ENCODE measurements at places on chromosomes 1 and 21.

- DNase-seq, result no peak
Measured at GRCh38 chr1:145777357-145778145, 46.3 kb downstream of the RNF115 start.

GRCh38 chr1:52836035-52836434 is 6.5 kb upstream of the ZYG11A start:
- no peak for DNase-seq

DNA sequence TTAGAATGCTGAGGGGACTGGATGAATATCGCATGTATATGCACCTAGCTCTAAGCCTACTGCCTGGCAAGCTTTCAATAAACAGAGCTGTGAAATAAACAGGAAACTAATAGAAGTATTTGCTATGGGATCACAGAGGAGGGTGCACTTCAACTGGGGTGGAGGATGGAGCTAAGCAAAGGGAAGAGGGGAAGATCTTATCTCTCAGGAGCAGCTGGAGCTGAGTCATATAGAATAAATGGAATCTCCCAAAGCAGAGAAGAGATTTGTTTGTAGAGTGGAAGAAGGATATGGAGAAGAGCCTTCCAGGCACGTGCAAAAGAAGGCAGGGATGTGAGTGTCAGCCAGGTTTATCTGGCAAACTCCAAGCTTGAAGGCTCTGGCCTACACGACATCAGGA is 17.0 kb upstream of the KCNA10 start:
- no peak for DNase-seq

DNA sequence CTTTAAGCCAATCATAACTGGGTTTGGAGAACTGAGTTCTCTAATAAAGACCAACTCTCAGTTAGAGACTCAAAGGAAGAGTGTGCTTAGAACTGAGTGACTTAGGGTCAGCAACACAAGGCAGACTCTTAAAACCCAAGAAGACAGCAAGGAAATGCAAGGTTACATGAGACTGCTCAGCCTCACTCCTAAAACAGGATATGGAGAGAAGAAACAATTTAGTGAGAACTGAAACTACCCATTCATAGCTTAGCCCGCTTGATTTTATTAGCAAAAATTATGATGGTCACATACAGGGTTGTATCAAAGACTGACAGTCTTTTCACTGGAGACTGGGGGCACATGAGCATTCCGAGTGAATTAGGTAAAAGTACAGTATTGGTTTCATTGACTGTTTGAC is 78.9 kb upstream of the DMRTA2 start:
- no peak for DNase-seq

GRCh38 chr1:51535006-51535592 is 16.0 kb upstream of the EPS15 start:
- DNase-seq, result peak; percentile 27

- DNase-seq, result no peak
Measured at GRCh38 chr21:44716984-44717383, 5.6 kb upstream of the TSPEAR start.

DNA sequence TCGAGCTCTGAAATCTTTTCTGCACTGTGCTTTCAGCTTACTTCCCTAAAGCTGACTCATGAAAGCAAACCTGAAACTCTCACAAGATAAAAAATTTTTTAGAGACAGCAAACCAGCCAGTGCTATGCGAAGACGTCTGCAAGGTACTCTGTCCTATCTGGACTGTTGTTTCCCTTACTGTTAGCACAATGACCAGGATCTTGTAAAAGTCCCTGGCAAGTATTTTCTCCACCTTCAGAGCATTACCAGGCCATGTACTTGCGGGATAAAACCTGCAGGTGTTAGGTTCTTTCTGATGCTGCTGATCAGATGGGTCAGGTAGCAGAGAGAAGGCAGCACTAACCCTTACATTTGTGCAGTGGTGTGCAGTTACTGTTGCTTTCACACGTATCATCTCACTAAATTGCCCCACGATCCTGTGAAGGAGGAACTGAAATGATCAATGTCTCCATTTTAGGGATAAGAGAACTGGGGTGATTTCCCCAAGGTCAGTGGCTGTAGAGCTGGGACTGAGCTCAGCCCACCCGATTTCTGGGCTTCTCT is 56.6 kb downstream of the PLXNA2 start:
- DNase-seq, result no peak

DNA sequence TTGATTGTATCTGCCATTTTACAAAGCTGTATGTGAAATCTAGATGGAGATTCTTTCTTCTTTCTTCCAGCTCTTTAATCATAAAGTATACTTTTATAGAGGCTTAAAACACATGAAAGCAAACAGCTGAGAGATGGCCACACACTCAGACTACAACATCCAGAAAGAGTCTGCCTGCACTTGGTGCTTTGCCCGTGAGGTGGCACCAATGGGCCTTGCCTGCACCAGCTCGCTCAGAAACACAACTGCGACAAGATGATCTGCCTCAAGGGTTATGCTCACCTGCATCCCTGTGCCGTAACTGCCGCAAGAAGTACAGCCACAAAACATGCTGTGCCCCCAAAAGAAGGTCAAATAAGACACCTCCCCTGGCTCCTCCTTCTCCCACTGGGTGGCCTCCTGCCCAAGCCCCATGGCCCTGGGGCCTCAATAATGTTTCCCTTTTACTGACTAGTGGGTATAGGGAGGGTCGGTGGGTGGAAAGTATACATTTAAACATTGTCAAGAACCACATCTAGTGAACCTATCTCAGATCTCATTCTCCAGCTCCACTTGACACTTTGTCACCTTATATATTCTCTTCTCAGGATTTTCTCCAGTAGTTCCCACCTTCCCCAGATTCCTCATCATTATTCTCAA is 66.7 kb upstream of the ANGPTL3 start:
- no peak for DNase-seq

DNA sequence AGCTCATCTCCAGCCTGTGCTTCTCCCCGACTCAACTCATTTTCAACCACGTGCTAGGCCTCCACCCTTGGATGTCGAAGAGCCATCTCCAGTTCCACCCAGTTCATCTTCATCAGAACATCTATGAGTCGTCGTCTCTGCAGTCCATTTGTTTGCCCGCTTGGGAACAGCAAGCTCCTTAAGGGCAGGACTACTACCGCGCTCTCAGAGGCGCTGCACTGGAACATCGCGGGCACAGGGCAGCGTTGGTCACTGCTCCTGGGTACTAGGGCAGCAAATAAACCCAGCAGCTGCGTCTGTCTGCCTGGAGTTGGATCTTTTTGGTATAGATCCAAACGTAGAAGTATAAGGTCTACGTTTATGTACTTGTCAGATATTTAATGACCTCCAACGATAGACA is 478 bp upstream of the PRDM2 start:
- DNase-seq, result peak; percentile 12

DNA sequence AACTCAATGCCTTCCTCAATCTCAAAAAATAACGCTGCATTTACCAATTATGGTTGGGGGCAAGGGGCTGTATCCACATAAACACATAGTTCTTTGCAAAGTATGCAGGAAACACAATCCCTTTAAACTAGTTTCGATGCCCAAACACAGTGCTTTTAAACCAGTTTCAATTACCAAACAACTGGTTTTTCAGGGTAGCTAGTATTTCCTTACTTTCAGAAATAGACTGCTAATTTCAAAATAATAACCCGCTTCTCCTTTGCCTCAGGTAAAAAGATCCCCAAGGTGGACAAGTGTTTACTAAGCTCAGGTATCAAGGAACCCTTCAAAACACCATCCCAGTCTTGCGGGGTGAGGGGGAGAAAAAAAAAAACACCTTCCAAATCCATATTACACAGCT is 2.8 kb downstream of the SIPA1L2 start:
- DNase-seq, result no peak

DNA sequence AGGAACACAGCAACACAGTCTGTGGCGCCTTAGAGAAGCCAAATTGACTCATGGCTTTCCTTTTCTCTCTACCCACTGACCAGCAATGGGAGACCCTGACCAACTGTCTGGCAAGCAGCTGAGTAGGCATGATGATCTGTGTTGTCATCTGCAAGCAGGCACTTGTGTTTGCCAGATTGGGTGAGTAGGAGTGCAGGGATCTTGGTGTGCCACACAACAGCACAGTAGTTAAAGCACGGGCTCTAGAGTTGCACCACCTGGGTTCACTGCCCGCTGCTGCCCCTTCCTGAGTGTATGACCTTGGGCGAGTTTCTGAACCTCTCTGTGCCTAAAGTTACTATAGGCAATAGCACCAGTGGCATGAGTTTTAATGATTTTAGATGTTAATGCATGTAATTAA is 95.7 kb upstream of the CD53 start:
- no peak for DNase-seq

DNA sequence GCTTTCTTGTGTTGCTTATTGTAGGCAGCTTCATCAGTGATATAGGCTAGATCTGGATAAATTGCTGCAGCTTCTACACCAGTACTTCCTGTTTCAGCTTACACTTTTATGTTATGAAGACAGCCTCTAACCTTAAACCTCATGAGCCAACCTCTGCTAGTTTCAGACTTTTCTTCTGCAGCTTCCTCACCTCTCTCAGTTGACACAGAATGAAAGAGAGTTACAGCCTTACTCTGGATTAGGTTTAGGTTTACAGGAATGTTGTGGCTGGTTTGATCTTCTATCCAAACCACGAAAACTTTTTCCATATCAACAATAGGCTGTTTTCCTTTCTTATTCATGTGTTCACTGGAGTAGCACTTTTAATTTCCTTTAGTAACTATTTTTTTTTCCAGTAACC is 76.9 kb upstream of the RNPC3 start:
- DNase-seq, result no peak

DNA sequence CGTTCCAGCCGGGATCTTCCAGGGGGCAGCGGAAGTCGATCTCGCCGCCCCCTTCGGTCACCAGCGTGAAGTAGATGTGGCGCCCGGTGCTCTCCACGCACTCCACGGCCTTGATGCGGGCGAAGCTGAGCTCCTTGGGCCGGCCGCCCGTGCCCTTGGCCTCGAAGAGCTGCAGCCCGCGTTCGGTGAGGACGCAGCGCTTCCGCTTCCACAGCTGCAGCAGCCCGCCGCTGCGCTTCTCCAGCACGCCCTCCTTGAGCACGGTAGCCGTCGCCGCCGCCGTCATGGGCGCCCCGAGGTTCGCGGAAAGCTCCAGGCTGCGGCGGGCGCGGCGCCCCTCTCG is 516 bp downstream of the PHLDA3 start:
- DNase-seq, result no peak

DNA sequence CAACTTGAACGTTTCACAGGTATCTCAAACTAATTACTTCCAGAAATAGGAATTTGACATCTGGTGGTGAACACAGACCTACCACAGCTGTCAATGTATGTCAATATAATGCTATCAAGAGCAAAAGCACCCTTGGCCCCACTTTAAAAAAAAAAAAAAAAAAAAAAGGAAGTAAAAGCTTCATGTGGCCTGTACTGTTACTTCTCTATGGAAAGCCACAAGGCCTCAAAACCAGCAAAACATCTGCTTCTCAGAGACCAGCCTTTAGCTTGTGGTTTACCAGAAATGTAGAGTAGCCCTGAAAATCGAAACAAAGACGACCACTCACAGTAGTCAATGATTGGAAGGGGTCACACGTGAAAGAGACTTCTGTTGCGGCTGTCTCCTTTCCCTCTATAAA is 109.6 kb downstream of the SLC45A1 start:
- DNase-seq, result no peak

DNA sequence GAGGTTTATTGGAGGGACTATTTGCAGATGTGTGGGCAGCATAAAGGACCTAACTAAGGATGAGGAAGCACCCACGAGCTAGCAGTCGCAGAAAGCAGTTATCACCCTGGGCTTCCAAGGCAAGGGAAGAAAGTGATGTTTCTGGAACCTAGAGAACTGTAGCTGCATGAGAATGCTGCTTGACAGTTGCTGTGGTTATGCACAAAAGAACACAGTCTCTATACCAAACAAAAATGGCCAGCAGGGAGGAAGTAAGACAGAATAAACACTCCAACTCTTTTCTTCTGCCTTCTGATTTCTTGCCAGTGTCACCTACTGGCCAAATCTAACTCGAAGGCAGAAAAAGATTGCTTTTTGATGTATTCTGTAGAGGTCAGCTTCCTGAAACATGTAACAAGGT is 190.2 kb downstream of the RASAL2 start:
- DNase-seq, result no peak

DNA sequence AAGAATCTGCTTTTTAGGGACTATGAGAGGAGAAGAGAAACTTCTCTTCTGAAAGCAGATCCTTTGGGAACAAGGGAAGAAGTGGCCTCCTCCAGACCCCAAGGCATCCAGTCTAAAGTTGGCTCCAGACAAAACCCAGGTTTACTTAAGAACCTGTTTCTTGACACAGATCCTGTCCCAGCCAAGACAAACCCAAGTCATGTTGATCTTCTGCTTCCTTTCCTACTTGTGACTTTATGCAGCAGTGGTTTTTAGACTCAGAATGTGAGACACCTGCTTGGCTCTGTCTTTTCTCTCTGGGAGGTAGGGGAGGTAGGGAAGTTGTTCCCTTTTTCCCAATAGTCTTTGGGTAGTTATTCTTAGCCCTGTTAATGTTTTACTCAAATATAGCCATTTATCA is 38.3 kb downstream of the ELAPOR1 start:
- no peak for DNase-seq

- DNase-seq, result no peak
Measured at GRCh38 chr1:161096015-161096414, 2.1 kb upstream of the KLHDC9 start.

- DNase-seq, result peak; percentile 79
Measured at GRCh38 chr1:41662061-41662764, 177.7 kb upstream of the EDN2 start.

DNA sequence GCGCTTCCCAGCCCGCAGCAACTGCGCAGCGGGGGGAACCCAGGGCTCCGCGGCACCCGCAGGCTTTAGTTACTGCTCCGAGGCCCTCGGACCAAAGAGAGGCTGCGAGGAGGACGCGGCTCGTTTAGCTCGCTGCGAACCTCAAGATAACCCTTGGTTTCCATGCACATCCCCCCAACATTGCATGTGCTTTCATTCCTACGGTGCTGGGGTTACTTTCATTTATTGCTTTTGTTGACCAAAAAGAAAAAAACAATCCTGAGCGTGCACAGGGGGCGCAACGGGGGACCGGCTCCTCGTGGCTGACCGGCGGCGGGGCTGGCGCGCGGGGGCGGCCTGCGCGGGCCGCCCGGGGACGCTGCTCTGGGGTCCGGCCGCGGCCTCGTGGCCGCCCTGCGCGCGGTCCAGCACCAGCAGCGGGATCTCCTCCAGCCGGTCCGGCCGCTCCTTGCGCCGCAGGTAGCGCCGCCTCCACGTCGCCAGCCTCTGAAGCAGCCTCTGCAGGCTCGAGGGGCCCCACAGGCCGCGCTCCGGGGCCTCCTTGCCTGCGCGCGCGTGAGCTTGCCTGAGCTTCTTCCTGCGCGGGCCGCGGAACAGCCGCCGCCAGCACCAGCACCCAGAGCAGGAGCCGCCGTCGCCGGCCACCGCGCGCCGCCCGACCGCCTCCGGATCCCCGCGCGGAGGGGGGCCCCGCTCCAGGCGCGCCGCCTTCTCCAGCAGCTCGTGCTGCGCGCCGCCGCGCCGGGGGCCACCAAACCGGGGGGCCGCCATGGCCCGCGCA is 77.4 kb downstream of the DESI2 start:
- no peak for DNase-seq

GRCh38 chr1:214708321-214708955 is 105.4 kb downstream of the CENPF start:
- DNase-seq, result no peak

- no peak for DNase-seq
Measured at GRCh38 chr21:16363518-16363917, 633.7 kb downstream of the USP25 start.

- no peak for DNase-seq
Measured at GRCh38 chr21:42515708-42516502, 2.3 kb downstream of the SLC37A1 start.

- DNase-seq, result no peak
Measured at GRCh38 chr1:221274373-221274772, 395.1 kb downstream of the HLX start.
